ENCODE measurements at places on chromosomes 5 and 9.

- no peak for DNase-seq
These were observed 586.4 kb downstream of the TLE4 start for GRCh38 chr9:80158131-80158530.

DNA sequence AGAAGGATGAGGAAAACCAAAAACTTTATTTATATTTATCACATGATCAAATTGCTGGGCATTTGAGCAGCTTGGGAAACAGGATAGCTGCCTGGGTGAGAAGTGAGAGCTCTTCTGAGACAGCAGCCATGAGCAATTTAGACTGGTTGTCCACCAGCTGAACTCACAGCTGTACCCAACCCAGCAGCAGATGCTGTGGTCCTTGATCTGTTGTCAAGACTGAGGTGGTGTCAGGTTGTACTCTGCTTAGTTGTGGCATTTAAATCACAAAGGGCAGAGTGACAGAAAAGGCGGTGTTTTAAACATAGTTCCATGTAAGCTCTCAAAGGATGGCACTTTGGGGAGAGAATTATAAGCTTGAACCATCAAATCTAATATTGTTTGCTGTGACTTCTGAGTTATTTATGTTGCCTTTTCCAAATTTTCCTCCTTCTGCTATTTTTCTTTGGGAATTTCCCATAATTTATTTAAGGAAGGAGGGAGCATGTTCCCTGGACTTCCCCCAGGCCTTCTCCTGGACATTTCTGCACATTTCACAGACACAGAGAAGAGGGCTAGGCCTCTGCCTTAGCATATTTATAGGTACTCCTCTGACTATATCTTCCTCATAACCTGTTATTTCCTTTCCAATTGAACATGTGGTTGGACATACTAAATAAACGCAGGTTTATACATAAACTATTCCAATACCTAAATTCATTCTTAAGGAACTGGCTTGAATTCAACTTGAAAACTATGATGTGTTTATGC lies 117.7 kb upstream of the FER start:
- no peak for DNase-seq

DNA sequence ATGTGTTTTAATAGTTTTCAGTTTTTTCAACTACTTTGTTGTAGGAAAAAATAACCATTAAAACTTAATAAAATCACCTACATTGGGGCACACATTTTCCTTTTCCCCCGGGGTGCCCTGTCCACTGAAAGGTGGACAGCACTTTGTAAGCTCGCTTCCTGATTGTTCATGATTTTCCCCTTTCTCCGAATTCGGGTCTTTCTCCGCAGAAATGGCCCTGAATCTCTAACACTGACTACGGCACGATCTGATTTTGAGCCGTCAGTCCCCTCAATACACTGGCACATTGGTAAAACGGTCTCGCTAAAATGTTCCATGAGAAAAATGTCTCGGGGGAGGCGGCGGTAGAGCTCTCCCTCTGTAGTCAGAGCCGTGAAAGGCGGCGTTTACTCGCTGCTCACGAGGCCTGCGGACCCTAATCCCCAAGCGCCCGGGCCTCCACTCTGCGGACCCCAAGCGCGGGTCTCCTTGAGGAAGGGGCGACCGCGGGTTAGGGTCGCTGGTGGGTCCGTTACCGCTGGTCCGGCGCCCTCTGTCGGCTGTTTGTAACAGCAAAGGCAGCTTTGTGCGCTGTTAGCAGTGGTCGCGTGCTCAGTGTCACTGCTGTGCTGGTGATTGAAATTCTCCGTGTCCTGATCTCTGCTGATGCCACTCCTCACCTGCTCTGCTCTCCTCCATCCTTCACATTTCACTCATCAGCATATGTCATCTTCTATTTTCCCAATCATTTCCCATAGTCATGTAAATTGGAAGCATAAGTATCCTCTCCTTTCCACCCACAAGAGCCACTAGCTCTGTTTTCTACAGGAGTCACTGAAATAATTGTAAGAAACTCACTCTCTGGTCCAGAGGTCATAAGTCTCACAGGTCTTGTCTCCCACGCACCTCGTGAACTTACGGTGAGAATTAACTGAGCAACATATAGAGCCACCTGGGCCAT lies 10.8 kb upstream of the IFNA2 start:
- DNase-seq, result no peak

GRCh38 chr5:143551820-143552251 lies 148.3 kb upstream of the NR3C1 start:
- DNase-seq, result no peak

- DNase-seq, result no peak
These were observed 3.7 kb upstream of the PCDH1 start for GRCh38 chr5:141881886-141882285.
